ENCODE measurements at places on chromosomes 6 and 20. TPM values are rescaled to one million over a fixed set of nuclear protein-coding genes. Genes with fewer than 3 reads are reported as not detected.

DNA sequence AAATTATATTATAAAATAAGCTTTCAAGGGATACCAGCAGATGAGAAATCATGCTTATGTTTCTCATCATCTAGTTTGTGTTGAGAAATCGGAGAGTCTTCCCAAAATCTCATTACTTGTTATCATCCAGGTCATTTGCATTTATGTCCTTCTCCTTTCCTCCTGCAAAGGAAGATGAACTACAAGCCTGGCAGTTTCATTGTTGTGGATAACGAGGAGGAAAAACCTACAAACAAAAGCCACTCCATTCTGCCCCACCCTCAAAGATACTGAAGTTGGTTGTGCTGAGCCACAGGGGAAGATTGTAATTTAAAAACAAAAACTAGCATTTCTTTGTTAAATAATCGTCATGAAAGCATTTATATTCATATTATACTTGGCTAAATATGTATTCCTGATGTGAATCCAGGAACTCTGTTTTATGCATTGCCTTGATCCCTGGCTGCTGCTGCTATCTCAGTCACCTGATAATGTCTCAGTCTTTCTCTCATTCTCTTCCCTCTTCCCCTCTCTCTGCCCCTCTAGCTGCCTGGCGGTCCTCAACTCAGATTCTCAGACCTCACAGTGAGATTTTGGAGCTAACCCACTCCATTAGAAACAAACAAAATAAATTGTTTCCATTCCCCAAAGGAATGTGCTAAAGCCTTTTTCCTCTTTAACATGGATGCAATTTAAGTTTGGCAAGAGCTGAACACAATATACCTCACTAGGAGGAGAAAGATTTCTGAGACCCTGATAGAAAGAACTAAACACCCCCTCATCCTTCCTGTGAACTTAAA is 185.3 kb downstream of the ADAT2 start:
- DNase-seq = no peak

- no peak for DNase-seq
Measured at GRCh38 chr6:70894001-70894400, 62.9 kb downstream of the B3GAT2 start.

GRCh38 chr6:137487181-137487868 is 6.9 kb downstream of the OLIG3 start:
- no peak for DNase-seq

- no peak for DNase-seq
Measured at GRCh38 chr6:75815756-75816155, 66.7 kb downstream of the MYO6 start.

DNA sequence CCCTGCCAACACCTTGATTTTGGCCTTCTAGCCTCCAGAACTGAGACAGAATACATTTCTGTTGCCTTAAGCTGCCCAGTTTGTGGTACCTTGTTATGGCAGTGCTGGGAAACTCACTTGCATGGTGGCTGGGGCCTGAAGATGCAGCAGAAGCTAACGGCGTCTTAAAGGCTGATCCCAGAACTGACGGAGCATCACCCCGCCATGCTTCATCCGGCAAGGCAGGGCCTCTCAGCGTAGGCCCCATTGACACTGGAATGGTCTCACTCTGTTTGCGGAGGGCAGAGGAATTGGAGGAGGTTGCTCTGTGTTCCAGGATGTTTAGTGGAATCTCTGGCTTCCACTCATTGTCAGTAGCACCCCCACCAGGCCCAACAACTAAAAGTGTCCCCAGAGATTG is 102.1 kb downstream of the JPH2 start:
- peak; percentile 46 for DNase-seq

- no peak for DNase-seq
Measured at GRCh38 chr20:1888796-1889463, 6.3 kb upstream of the SIRPA start.

GRCh38 chr6:130997061-130997753 is 65.8 kb downstream of the EPB41L2 start:
- DNase-seq = no peak

DNA sequence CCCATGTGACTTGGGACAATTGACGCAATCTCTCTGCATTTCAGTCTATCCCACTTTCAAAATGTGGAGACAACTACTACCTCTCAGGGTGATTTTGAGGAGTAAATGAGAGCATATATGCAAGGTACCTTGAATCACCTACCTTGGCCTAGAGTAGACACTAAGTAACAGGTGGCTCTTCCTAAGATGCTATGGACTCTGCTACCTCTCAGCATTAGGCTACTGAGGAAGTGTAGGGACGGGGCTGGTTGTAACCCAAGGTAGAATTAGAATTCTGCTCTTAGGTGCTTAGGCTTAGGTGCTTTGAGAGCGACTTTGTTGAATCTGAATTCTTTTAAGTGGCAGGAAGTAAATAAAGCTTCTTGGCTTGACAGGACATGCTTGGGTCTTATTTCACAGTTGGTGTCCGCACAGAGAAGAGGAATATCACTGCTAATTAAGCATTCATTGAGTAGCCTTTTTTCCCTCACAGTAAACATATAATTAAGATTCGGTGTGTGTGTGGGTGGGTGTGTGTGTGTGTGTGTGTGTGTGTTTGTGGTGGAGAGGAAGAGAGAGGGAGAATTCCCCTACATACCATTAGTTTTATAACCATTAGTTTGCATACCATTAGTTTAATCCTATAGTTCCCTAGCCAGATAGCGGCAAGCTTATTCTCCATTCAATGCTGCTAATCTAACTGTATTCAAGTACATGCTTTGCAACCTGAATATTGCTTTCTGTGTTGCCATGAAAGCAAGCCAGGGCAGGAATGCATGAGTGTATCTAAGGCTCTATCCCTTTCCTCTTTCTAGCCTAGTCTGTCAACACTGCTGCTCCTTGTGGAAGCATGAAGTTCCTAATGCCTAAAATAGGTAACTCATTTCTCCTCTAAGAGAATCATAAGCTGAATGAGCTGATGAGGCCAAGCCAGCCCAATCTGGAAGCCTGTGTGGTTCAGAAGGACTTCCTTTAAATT is 112.5 kb downstream of the IPCEF1 start:
- DNase-seq = no peak

DNA sequence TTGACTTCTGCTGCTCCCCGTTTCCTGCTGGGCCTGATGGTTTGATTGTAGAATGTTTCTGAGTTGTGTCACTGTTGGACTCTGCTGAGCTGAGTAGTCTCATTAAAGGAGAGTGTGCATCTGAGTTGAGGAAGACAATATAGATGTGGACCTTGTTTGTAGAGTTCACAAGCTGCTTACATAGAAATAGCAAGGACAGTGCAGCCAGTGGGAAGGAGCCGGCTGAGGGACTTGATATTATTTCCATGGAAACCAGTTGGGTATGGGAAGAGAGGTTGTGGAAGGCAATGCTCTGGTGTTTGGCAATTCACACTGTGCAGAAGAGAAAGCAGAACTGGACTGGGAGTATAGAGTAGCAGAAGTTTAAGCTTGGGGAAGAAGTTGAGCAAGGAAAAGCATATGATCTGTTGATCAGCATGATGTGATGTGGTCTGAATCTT is 14.8 kb downstream of the IGF2R start:
- DNase-seq = no peak

GRCh38 chr20:3521852-3522740 is 51.3 kb downstream of the ATRN start:
- no peak for DNase-seq

DNA sequence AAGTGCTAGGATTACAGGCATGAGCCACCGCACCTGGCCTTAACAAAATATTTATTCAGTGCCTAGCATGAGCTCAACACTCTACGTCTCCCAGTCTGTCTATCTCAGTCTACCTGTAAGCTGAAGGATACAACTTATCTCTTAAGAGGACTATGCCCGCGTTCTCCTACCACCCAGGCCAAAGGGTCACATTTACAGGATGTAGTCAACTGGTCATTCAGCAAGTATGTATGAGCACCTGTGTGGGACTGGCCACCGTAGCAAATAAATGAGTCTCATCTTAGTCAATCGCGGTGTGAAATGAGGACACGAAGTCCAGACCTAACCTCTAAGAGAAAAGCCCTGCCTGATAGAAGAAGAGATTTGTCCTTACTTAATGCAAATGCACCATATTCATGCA is 49.9 kb downstream of the MUC22 start:
- no peak for DNase-seq

DNA sequence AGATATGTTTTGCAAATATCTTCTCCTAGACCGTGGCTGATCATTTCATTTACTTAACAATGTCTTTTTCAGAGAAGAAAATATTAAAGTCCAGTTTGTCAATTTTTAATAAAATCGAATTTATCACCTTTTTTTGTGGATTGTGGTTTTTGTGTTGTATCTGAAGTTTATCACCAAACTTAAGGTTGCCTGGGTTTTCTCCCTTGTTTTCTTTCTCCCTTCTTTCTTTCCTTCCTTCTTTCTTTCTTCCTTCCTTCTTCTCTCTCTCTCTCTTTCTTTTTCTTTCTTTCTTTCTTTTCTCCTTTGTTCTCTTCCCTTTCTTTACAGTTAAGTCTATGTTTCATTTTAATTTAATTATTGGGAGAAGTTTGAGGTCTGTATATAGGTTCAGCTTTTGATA is 68.7 kb downstream of the RNF182 start:
- no peak for DNase-seq

DNA sequence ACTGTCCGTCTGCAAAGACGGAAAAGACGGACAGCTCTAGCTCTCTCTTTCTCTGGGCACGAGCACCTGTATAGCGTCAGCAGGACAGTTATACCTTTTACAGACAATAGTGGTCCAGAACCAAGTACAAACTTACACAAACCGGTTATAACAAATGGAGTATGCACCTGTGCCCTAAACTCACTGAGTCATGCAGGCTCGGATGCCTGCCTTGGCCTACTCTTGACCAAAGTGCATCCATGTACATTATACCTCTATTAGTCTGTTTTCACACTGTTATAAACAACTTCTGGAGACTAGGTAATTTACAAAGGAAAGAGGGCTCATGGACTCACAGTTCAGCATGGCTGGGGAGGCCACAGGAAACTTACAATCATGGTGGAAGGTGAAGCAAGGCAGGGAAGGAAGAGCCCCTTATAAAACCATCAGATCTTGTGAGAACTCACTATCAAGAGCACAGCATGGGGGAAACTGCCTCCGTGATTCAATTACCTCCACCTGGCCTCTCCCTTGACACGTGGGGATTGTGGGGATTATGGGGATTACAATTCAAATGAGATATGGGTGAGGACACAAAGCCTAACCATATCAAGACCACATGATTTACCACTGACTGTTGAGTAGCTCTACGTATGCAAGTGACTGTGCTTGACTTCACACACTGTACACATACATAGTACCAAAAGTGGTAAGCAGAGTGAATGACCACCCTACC is 23.1 kb downstream of the MAN1A1 start:
- DNase-seq = no peak

GRCh38 chr6:41527721-41528408 is 18.3 kb upstream of the FOXP4 start:
- DNase-seq = no peak

The TPD52L1 gene
- total RNA-seq = 29.4 TPM

The CASS4 gene
- total RNA-seq = 2.4 TPM

The PDE7B gene
- total RNA-seq = 9.0 TPM

The SPATA25 gene
- 1.1 TPM for total RNA-seq

The FAM209A gene
- not detected for total RNA-seq

The APOM gene
- total RNA-seq = 1.0 TPM

The YIPF3 gene
- 84.0 TPM for total RNA-seq

The CALHM5 gene
- 3.4 TPM for total RNA-seq

The BPIFB1 gene
- total RNA-seq = not detected

The TMEM200A gene
- 0.63 TPM for total RNA-seq
